Amniotic stem cell (primary cell): ENCODE measurements at places on chromosomes 6 and 20.

- DNase-seq, result no peak
Observed at GRCh38 chr6:102679865-102680264, 1286.4 kb downstream of the GRIK2 start.

DNA sequence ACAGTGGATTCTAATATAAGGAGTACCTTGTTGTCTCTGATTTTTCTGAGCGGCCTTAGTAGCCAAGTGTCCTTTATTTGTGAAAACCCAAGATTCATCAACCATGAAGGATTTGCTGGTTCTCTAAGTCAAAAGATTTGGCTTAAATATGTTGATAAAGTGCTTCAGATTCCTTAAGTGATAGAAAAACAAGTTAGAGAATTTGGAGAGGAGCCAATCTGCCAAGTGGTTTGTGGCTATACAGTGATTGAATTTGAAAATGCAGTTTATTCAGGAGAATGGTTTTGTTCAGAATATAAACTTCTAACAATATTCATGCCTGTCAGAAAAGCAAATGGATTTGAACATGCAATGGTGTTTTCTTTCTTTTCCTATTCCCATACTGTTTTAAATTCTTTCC, 54.8 kb downstream of the CAP2 start:
- peak; percentile 14 for DNase-seq

DNA sequence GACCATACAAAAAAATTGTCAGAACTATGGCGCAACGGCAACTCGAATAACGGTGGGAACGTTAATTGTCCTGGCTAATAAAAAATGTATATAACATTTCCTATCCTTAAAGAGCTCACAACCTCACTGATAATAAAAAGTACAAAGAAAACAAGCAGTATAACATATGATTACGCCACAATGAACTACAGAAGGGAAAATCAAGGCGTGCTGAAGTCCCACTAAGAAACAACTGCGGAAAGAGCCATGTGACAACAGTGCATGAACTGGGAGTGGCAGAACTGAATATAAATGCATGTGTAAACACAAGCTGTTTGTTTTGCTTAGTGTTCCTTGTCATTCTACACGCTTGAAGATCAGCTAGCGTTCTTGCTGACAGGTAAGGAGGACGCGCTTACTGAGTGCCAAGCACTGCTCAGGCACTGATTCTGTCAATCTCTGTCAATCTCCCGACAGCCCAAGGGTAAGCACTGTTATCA, 466 bp upstream of the PSMB1 start:
- DNase-seq, result peak; percentile 26

DNA sequence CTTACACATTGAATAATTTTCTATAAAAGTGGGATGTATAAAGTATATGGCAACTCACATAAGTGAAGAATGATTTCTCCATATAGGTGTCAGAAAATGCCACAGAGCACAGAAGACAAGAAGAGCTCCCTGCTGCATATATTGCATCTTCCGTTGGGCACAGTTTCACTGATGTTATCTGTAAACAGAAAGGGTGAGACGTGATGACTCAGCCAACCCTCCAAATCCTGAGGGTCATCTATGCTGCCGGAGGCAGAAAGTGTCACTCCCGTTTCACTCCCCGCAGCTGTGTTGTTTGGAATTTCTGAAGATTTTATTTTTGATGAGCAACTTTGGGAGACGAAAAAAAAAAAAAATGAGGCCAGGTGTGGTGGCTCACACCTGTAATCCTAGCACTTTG, 644.1 kb downstream of the C6orf118 start:
- DNase-seq, result no peak

DNA sequence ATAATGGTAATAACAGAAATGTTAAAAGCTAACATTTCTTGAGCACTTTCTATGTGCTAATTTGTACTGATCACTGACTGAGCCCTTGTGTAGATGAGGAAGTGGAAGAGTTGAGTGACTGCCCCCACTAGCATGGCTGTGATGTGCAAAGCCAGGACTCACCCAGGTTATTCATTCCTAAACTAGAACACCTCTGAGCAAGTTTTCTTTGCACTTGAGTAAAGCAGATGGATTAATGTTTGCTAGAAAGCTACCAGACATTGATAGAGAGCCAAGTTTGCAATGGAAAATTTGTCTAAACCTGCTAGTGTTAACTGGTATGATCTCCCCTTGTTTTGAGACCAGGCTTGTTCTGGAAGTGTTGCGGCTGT, 467.4 kb upstream of the PLCB4 start:
- no peak for DNase-seq

DNA sequence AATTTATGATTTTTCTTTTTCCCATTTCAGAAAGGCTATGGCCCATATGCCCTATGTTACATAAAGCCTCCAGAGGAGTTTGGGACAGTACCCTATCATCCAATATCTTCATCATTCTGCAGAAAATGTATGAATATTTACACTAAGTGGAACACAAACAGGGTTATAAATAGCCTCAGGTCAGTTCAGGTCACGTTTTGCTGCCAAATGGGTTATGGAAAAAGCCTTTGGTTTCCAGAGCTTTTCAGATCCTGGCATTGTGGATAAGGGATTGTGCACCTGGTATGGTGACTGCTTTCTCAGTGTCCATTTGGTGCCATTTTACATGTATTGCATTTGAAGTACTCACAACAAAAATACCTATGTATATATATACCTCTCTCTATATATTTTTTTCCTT, 29.4 kb downstream of the UTRN start:
- DNase-seq, result no peak

GRCh38 chr20:19670829-19671228, 87.2 kb upstream of the RIN2 start:
- no peak for DNase-seq

GRCh38 chr6:12262236-12263061, 27.7 kb upstream of the EDN1 start:
- no peak for DNase-seq

GRCh38 chr6:37435373-37435772, 2.4 kb downstream of the CMTR1 start:
- DNase-seq, result no peak
